Stimulated activated CD8-positive, alpha-beta memory T cell treated with anti-CD3 and anti-CD28 coated beads, Interleukin-12 subunit alpha, Interleukin-12 subunit beta, amount 100 ng/mL, for 1 hour (primary cell): ENCODE measurements at places on chromosomes 2 and 18.

GRCh38 chr18:31356025-31356424 lies 20.6 kb upstream of the DSG4 start:
- no peak for DNase-seq

GRCh38 chr2:191847764-191848163 lies 876 bp upstream of the CAVIN2 start:
- DNase-seq: no peak

GRCh38 chr2:12107939-12108338 lies 361.5 kb downstream of the LPIN1 start:
- DNase-seq: no peak

DNA sequence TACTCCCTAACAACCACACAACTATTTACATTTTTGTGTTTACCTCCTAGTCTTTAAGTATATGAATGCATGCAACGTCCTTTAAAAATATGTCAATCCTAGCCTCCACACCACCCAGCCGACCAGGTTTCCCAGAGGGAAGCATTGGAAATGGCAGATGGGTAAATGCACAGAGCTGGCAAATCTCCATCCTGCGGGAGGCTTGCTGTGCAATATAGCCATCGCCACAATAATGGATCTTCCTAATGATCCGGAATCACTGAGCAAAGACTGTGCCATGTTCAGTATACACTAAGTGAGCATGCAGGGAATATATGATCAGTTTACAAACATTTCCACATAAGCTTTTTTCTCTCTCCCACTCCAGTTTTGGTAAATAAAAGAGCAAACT lies 131.8 kb downstream of the NEDD4L start:
- no peak for DNase-seq
